Smooth muscle cell of the brain vasculature (primary cell): ENCODE measurements at places on chromosomes 16 and 17.
A peak's percentile ranks its signal among the peaks of the same experiment; 100 is the strongest.

GRCh38 chr16:25340973-25341372, 83.3 kb upstream of the ZKSCAN2 start:
- DNase-seq = no peak

- DNase-seq = no peak
Measured at GRCh38 chr16:24816688-24817087, 29.1 kb upstream of the SLC5A11 start.

- no peak for DNase-seq
Measured at GRCh38 chr16:81518439-81518757, 73.8 kb downstream of the CMIP start.

DNA sequence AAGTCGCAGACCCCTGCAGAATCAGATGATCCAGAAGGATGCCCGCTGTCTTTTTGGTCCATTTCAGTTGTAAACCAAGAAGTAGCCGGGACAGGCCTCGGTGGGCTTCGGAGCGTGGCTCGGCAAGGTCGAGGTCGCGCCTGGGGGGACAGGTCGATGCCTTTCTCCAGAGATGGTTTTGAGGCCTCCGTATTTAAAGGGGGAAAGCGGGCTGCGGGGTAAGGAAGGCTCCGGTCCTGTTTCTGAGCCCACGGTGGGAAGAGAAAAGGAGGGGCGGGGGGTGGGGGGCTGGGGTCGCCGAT, 7.5 kb upstream of the GNG13 start:
- no peak for DNase-seq

DNA sequence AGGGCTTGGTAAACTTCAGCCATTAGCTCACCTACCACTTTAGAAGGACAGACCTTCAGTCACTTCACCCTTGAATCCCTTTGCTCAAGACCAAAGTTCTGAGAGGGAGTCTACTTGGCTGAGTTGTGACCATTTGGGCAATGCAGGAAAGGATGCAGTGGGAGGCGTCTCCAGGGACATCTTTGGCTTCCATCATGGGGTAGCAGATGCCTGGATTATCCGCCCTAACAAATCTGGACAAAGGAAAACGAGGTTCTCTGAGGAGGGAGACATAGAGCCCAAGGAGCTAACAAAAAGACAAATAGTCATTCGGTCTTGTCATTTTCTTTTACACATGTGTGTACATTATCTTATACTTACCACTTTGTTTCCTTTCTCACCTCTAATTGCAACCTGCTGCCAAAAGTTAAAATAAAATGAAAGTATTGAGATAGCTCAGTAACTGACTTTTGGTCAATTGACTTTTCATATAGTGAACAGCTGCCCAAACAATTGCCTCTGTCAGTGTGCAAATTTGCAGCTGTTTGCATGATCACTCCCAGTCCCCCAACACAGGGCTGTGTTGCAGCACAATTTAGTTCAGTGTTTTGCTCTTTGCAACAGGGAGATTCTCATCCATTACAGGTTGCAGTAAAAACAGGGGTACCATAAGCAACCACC, 108.9 kb upstream of the EEF2KMT start:
- no peak for DNase-seq

DNA sequence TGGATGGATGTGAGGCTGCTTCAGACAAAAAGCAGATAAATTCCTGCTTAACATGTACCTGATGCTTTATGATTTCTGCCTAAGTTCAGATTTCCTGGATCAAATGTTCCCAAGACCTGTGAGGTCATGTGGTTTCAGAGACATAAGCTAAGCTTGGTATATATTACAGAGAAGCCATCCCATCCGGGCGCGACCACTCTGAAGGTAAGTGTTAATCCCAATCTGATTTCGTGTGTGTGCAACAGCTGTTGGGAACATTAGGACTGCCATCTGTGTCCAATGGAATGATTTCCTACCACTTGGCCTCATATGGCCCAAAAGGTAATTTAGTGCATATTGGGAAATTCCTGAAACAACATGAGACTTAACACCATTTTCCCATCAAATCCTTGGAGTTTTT, 199.1 kb downstream of the HS3ST3B1 start:
- no peak for DNase-seq

- no peak for DNase-seq
Measured at GRCh38 chr16:1903845-1904840, 14.1 kb downstream of the HS3ST6 start.

DNA sequence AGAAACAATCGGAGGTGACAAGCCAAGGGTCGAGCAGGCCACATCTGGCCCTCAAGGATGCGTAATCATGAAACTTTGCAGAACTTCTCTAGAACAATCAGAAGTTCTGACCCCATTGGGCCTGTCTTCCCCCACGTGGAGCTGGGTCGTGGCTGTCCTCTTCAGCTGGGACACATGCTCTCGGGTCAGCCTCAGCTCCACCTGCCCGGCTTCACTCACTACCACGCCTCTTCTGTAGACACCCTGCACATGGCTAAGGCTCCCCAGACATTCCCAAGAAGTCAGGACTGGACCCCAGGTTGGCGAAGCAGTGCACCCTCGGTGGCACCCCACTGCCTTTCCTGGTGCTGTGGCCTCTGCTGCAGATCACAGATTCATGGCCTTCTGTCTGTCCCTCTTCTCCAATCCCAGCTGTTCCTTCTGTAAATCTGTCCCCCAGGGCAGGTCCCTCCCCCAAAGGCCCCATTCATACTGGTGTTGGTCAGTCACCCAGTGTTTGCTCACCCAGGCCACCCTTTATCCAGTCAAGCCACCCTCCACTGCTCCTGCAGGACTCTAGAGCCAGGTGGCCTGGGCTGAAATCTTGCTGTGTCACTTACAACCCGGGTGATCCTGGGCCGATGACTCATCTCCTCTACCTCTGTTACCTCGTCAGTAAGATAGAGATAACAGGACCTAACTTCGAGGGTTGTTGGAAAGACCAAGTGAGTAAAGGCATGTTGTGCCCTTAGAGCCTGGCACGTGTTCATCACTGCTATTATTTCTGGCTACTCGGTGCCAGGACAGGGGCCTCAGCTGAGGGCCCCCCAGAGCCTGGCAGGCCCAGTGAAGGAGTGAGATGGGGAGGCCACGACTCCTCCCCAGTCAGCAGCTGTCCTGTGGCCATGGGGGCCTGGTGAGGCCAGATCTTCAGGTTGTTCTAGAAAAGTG, 1.4 kb upstream of the SLC5A11 start:
- no peak for DNase-seq

- no peak for DNase-seq
Measured at GRCh38 chr17:81520021-81520901, 7.7 kb upstream of the ACTG1 start.

DNA sequence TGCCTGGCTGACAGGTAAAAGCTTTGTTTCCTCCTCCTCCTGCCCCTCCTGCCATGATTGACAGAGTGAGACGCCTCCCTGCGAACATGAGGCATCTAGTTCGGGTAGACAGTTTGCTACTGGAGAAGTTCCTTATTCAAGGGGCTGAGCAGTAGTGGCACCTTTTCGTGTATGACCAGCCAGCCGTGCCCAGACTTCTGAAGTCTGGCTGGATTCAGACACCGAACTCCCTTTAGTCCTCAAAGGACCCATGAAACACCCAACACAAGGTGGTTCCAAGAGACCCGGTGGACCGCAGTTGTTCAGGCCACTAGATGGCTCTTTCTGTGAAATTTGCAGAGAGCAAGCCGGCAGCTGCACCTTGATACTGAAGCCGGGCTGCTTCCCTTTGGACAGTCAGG, 192.8 kb downstream of the XYLT1 start:
- DNase-seq = no peak

GRCh38 chr16:85190572-85190971, 78.3 kb upstream of the CIBAR2 start:
- no peak for DNase-seq

DNA sequence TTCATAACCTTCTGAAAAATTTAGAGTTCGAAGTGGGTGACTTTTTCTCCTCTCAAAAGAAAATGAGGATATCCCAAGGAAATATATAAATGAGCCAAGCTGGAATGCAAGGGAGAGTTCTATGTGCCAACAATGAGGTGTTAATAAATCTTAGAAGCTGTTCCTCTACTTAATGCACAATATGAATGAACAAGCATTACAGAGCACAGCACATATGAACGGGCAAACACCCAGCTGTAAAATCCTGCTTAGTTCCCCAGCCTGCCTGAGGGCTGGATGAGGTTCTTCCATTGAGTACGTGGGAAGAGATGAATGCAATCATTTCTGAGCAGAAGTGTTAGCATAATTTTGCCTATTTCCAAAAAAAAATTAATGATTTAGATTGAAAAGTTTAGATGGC, 58.1 kb downstream of the WDR59 start:
- DNase-seq = no peak

GRCh38 chr16:16021988-16022682, 72.7 kb downstream of the ABCC1 start:
- DNase-seq = peak; percentile 77

DNA sequence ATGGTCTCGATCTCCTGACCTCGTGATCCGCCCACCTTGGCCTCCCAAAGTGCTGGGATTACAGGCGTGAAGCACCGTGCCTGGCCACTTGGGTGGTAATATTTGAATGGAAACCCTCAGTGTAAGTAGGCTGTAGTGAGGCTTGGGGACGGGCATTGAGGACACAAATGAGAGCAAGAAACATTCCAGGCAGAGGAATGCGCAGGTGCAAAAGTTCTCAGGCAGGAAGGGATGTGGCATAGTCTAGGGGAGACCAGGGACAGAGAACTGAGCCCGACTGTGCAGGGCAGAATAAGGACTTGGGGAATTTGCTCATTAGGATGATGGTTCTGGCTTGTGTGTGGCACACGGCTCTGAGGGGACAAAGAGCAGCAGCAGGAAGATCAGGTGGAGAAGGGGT, 54.8 kb downstream of the GRB2 start:
- DNase-seq = no peak

DNA sequence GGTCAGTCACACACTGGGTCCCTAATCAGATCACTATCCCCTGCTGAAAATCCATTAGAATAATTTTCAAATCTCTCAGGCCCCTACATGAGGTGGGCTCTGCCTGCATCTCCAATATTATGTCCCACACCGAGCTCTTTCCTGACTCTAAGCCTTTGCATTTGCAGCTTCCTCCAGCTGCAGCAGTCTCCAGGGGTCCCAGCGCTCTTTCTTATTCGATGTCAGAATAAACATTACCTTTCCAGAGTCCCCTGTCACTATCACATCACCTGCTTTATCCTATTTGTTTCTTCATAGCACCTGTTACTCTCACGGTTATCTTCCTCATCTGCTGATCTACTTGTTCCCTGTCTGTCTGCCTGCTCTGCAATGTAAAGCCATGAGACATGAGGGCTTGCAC, 57.3 kb upstream of the MON1B start:
- no peak for DNase-seq

- DNase-seq = no peak
Measured at GRCh38 chr16:13426736-13427135, 493.2 kb upstream of the ERCC4 start.

GRCh38 chr16:64738321-64738960, 383.4 kb downstream of the CDH11 start:
- no peak for DNase-seq

DNA sequence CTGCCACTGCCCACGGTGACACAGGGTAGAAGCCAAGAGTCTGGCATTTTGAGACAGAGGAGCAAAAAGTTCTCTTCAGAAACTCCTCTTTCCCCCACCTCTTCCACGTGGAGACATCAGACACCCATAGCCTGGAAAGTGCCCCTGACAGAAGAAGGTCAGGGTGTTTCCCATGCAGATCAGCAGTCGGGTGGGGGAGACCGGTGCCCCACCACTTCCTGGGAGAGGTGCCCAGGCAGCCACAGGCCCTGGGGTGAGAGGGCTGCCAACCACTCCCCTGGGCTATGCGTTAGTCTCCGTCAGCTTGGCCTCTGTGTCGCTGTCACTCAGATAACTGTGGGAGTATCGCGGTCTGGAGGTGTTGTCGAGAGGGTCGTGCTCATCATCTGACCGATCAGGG, 31.5 kb downstream of the PIPOX start:
- DNase-seq = no peak

GRCh38 chr16:53528797-53529196, 25.8 kb upstream of the AKTIP start:
- DNase-seq = no peak

DNA sequence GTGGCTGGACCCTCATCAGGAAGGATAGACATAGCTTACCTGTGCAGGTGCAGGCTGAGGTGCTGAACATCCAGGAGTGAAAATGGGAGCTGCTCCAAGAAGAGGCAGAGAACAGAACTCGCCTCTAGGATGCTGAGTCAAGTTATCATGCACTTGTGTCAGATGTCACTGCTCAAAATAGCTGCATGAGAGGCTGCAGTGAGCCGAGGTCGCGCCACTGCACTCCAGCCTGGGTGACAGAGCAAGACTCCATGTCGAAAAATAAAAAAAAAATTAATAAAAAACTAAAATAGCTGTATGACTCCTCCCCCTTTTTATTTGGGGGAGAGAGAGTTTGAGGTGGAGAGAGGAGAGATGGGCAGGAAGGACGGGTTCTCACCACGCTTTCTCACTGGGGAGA, 148.8 kb downstream of the FOXL1 start:
- DNase-seq = no peak

DNA sequence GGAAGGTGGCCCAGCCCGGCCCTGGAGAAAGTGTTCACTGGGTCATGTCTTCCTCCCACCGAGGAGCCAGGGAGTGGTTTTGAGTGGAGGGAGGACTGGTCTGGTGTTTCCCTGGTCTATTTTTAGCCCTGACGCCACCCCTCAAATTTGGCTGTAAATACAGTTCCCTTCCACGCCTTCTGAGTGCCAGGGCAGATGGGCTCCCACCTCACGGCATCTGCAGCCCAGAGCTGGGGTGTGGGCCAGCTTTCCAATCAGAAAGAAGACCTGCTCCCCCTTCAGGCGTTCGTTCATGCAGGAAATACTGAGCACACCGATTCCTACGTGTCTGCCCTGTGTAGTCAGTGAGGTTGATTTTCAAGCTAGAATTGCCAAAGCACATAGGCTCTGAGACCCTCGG, 53.7 kb downstream of the SNX20 start:
- DNase-seq = no peak

DNA sequence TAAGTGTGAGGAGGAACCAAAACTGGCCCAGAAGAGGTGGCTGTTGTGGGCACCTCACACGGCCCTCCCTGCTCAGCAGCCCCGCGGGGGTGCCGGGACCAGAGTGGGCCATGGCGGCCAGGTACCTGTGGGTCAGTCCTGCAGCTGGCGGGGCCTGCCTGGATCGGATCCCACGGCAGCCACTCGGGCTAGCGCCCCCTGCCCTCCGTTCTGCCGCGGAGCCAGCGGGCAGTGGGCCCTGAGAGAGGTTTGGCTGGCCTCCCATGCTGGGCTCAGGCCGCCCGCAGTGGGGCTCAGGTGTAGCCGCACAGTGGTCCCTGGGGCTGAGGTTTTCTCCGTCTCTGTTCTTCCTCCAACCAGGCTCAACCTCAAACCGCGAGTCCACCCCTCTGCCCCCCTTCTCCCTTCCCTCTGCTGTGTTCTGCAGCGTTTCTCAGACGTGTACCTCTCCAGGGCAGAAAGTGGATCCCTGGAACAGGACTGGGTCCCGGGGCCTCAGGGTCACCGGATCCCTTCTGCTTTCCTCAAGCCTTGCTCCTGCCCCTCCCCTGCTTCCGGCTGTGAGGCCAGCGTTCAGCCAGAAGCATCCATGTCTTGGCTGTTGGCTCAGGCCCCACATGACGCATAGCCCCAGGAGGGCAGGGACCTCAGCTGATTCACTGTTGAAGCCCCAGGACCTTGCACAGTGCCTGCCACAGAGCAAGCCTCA, 28.6 kb upstream of the ITGA3 start:
- peak; percentile 62 for DNase-seq

GRCh38 chr17:65370669-65371131, 190.7 kb downstream of the AXIN2 start:
- DNase-seq = no peak
